ENCODE measurements at places on chromosomes 6 and 20. TPM values are rescaled to one million over a fixed set of nuclear protein-coding genes. Genes with fewer than 3 reads are reported as not detected.
A peak's percentile ranks its signal among the peaks of the same experiment; 100 is the strongest.

Gene CAGE1
- total RNA-seq = 0.16 TPM

Gene C6orf118
- total RNA-seq = not detected

Gene TGM3
- total RNA-seq = not detected

Gene AVP
- total RNA-seq = not detected

Gene SEMG1
- total RNA-seq = not detected

Gene MCHR2
- total RNA-seq = not detected

DNA sequence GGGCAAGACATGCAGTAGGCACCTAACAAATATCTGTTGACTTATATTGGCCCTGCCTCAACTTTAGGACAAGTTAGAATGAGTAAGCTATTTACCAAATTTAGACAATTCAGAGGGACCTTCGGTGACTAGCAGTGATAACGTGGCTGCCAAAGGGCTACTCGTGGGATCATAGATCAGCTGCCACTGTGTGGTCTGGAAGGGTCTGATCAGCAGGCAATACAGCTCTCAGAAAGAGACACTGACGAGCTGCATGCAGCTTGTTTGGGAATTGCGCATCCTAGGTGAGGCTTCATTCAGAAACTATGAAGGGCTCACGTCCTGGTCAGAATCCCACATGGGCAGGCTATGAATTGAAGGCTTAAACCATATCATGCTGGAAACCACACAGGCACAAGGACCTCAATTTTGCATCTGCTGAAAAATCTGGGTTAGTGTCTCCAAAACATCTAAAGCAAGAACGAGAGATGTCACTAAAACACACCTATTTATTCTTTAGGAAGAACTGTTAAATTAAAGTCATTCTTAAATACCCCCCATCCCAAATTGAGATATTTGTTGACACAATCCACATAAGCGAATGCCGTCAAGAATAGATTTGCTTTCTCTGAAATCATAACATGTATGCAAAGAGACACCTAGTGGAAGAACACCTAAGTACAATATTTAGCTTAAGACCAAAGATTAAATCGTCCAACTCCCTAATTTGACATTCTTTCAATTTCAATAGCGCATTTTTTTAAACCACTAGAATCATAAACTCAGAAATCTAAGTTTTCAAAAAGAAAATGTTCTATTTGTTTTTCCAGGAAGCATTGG, 79.6 kb downstream of the IPCEF1 start:
- no peak overlapping the region for H3K27ac ChIP-seq
- peaks cover 16% of the 10 kb centered on the region for H3K4me1 ChIP-seq
- no peaks in the 10 kb centered on the region for H3K36me3 ChIP-seq
- peaks cover 13% of the 10 kb centered on the region for H3K27me3 ChIP-seq

GRCh38 chr6:169811072-169811471, 59.6 kb downstream of the ERMARD start:
- no peak for DNase-seq
- no peak overlapping the region for H3K4me3 ChIP-seq
- H3K27me3 ChIP-seq = peaks cover 28% of the 10 kb centered on the region

DNA sequence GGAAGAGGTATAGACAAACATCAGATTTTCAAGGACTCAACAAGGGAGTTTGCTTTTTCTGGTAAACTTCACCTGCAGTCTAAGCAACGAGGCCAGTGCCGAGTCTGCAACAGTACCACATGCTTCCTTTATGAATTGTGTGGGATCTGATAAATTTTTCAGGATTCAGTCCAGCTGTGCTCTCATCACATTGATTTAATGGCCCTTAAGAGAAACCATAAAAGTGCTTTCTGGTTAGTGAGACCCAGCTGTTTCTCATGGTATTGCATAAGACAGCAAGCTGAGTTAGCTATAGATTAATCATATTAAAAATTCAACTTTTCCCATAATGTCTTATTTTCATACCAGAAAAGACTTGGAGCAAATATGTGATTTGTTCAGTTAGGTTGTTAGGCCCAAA, 291.4 kb downstream of the CENPW start:
- no peak overlapping the region for H3K27ac ChIP-seq
- H3K4me3 ChIP-seq = no peak overlapping the region
- H3K27me3 ChIP-seq = no peaks in the 10 kb centered on the region

- no peaks in the 10 kb centered on the region for H3K36me3 ChIP-seq
- H3K27ac ChIP-seq = no peak overlapping the region
- DNase-seq = no peak
- H3K4me1 ChIP-seq = peaks cover 9% of the 10 kb centered on the region
- peaks cover 29% of the 10 kb centered on the region for H3K27me3 ChIP-seq
Observed at GRCh38 chr6:138572167-138572875, 73.0 kb upstream of the NHSL1 start.

DNA sequence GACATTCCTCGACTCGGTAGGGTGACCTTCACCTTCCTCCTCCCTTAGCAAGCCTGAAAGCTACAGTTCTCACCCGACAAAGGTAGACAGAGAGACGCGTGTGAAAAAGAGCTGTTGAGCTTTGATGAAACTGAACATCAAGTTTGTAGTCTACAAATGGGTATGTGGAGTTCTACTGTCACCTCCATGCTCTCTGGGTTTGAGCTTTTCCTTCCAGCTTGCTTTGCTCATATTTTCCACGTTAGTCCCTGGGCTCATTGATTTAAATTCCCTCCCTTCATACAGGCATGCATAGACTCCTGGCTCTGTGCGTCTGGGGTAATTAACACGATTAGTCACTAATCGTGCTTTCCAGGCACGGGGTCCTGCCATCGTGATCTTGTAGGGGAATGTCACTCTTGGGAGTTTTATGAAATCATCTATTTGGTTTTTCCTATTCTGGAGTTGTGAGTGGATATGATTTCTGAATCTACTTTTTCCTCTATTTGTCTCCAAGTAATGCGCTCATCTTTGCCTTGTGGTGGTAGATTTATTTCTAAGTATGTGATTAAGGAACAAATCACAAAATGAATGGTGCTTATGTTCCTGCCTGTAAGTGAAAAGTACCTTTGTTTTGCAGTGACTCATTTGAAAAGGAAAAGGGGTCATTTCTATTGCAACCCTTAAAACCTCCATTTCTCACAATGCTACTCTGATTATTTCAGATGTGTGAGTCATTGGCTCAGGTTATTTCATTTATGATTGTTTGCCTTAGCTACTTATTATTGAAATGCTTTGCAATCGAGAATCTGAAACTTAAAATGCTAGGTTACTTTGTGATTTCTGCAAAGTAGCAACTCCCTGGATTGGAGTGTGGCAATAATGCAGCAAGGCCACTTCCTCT, 154.6 kb downstream of the ZDHHC14 start:
- H3K27ac ChIP-seq = peak overlapping the region; percentile 75
- H3K4me1 ChIP-seq = peaks cover 43% of the 10 kb centered on the region
- peaks cover 5% of the 10 kb centered on the region for H3K27me3 ChIP-seq
- no peaks in the 10 kb centered on the region for H3K36me3 ChIP-seq
- DNase-seq = peak; percentile 22
- H3K4me3 ChIP-seq = peak overlapping the region; percentile 0

GRCh38 chr6:27138837-27139755, 108.4 kb upstream of the PRSS16 start:
- peaks cover 18% of the 10 kb centered on the region for H3K36me3 ChIP-seq
- DNase-seq = peak; percentile 76
- H3K4me1 ChIP-seq = peaks cover 40% of the 10 kb centered on the region
- peak overlapping the region; percentile 99 for H3K27ac ChIP-seq
